ENCODE measurements at places on chromosomes 3 and 15.
A peak's percentile ranks its signal among the peaks of the same experiment; 100 is the strongest.

- DNase-seq, result no peak
These were observed 251.0 kb upstream of the P2RY1 start for GRCh38 chr3:152583963-152584362.

DNA sequence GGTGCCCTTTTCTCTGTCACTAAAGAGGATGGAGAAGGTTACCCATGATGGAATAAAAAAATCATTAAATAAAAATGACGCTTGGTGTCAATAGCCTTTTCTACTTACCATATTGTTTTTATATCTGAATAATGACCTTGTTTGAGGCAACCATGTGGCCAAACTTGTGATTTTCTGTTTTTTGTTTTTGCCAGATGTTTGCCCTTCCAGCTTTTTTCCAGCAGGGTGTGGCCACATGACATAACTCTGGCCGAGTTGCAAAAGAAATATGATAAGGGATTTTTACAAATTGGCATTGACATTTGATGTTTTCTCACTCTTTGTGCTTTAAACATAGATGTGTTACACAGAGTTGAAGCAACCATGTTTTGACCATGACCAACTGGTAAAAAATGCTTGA is 39.7 kb upstream of the EPHA3 start:
- DNase-seq, result no peak

DNA sequence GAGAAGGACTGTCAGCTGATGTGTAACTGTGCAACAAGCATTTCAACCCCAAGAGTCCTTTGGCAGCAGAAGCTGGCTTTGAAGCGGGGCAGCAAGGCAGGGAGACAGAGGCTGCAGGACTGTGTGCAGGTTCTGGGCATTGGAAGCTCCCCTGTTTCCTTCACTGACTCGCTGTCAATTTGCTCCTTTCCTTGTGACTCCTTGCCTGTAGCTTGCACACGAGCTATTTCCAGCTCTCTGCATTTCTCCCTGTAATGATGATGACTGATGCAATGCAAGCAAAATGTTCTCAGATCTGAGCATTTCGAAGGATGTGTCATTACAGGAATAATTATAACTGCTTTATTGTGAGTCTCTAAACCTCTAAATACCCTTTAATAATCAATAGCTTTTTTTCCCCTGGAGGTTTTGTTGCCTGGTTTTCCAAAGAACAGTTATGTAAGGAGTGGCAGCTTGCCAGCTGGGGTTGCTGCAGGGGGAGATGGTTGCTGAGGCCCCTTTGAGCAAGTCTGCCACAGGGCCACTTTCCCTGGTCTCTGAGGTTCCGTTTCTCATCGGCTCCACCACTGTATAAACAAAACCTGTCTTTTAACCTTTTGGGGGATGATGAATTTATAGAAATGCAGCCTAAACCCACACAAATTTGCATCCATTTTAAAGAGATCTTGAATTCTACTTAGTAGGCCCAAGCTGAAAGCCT is 2.8 kb downstream of the APOD start:
- DNase-seq, result peak; percentile 24

GRCh38 chr3:7205962-7206361 is 345.0 kb downstream of the GRM7 start:
- no peak for DNase-seq

DNA sequence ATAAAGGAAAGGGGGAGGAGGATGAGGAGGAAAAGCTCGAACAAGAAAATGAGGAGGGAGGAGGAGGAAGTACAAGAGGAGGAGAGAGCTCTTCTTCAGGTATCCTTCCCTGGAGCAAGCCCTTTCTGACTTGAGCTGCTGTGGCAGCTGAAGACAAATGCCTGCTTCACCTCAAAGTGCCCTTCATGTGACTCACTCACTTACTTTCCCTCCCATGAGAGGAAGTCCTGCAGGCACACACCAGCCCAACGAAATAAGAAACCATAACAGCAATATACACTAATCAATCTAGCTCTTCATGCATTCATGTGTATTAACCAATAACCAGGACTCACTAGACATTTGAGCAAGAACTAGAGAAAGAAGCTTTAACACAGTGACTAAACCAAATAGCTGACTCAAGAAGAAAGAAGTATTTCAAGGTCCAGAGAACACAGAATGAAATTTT is 251.9 kb downstream of the IGSF11 start:
- no peak for DNase-seq

DNA sequence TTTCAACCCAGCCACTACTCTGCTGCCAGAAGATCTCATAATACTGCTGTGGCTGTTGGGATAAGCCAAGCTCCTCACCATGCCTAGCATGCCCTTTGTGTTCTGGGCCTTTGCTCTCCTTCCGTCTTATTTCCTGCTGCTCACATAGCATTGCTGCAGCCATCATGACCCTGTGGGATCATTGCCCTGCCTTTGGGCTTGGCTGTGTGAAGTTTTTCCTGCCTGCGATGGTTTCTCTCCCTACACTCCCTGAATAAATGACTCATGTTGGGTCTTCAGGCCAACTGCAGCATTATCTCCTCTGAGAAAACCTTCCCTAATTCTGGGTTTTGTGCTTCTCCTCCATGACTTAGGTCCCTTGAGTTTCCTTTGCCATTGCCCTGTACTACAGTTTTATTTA is 20.8 kb upstream of the TRA2B start:
- no peak for DNase-seq

DNA sequence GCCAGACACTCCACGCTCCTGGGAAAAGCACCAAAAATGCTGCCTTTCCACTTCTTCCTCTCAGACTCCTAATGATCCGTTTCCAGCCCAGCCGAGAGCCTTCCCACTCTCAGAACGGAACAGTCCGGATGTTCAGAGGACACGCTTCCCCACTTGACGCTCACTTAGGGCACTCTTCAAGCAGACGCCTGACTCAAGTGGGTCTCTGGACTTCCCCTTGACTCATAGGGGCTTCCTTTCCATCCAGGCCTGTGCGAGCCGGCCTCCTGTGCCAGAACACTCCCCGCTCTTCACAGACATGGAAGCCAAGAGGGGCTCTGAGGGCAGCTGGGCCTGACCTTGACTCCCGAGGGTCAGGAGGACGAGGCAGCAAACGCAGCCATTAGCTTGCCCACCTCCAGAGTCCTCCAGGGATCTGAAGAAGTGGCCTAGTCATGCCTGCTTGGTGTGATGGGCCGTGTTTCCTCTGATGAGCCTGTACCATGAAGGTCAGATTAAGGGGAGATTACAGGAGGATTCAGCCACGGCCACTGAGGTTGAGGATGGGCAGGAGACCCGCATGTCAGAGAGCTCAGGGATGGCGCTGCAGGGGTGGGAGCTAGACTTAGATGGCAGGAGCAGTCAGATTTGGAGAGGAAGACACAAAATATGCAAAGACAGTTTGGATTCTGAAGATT is 114.7 kb upstream of the TLE3 start:
- DNase-seq, result no peak

DNA sequence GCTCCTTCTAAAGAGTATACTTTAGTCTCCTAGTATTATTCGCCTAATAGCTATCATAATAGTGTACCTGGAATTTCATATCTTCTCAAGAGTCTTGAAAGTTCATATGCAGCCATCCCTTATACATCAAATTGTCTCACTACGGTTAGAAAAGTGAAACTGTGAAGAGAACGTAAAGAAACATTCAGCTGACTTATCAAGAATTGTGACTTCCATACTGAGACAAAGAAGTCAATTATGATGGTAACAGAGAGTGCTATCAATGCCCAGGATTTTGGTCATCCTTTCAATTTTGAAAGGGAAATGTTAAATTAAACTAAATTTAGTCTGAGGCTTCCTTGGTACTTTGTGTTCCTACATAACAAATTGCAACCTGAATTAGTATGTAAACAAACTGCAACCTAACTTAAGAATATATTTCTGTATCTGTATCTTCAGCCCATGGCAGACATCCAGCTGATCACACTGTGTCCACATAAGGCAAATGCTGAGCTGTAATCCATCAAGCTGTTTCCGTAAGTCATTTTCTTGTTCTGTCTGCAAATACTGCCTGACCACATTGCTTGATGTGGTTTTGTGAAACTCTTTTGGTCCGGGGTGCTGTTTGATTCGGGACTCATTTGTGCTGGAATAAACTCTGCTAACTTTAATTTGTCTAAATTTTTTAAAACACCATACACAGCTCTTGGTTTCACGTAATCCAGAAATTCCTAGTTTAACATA is 469.6 kb downstream of the SI start:
- no peak for DNase-seq

- DNase-seq, result no peak
These were observed 215.9 kb upstream of the LRRC3B start for GRCh38 chr3:26406636-26407035.

GRCh38 chr3:20870106-20870899 is 684.3 kb upstream of the SGO1 start:
- DNase-seq, result no peak

DNA sequence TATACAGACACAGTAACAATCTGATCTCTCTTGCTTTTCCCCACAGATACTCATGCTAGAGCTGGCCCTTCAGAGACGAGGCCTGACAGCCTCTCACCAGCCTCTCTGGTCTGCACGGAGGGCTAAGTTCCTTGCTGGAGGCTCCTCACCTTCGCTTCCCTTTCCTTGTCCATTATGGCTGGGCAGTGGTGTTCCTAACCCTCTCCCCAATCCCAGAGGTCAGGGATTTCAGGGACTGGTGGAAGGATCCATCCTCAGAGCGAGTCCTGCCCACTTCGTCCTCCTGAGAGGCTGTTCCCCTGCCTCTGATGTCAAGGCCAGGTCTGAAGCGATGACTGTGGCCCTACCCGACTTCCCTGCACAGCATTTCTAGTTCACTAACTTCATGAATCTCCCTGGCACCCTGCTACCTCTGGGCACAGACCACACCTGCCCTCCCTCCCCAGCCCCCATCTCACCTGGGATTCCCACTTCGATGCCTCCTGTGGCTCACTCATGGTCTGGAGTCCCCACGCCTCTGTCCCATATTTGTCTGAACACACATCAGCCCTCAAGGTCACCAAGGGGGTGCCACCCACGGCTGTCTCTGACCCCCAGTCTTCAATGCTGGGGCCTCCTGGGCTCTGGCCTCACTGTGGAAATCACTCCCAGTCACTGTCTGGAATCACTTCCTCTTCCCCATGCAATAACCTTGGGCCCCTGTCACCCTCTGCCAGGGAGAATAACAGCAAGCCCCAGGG is 124.9 kb upstream of the PRR20G start:
- DNase-seq, result no peak

DNA sequence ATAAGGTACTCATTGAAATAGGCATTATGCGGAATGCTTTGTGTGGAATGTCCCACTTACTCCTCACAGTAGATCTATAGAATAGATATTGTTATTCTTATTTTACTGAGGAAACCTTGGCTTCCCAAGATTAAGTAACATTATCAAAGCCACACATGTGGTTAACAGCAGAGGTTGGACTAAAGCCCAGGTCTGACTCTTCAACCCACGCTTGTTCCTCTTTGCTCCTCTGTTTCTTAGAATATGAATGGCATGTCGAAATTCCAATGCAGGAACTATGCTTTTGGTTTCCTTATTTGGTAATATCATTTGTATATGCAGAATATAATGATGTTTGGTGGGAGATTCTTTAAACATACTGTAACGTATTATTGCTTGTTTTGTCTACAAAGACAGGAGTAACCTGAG is 818.8 kb upstream of the LMCD1 start:
- DNase-seq, result peak; percentile 95

GRCh38 chr3:142276781-142277180 is 51.4 kb upstream of the GK5 start:
- no peak for DNase-seq

- peak; percentile 41 for DNase-seq
These were observed 9.5 kb downstream of the COPS2 start for GRCh38 chr15:49145651-49146609.

DNA sequence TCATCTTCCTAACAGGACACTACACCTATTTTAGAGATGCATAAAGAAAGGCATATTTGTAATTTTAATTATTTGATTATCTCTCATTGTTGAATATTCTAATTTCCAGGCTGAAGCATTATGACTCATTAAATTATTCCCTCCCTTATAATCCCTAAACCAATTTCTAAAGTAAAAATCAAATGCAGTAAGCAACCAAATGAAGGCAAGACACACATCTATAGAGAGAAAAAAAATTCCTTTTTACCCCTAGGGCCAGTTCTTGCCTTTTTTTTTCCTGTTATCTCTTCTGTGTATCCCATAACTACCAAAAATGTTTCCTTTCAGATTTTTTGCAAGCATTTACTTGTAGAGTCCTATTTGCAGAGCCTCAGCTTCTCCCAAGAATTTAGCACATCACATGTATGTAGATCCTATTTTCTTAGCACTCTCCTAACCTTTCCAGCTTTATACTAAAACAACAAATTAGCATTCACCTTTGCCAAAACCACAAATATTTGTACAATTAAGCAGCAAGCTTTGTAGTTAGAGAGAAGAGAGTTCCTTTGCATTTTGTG is 177.9 kb downstream of the SATB1 start:
- DNase-seq, result no peak

- no peak for DNase-seq
These were observed 138.2 kb downstream of the TPRA1 start for GRCh38 chr3:127452321-127452821.

GRCh38 chr3:49053543-49053942 is 24.3 kb upstream of the IMPDH2 start:
- no peak for DNase-seq
